ENCODE measurements at places on chromosomes 4 and X. TPM values are rescaled to one million over a fixed set of nuclear protein-coding genes. Genes with fewer than 3 reads are reported as not detected.

The SORBS2 gene
- total RNA-seq = 19.3 TPM

The CABS1 gene
- not detected for total RNA-seq

The NEUROG2 gene
- total RNA-seq = not detected

The TRIM61 gene
- 0.26 TPM for total RNA-seq

The AMBN gene
- total RNA-seq = not detected

The CENPVL1 gene
- not detected for total RNA-seq

The UFSP2 gene
- total RNA-seq = 44.4 TPM

The MID1 gene
- total RNA-seq = 10.0 TPM

- DNase-seq = no peak
- peaks cover 24% of the 10 kb centered on the region for H3K27me3 ChIP-seq
- no peaks in the 10 kb centered on the region for H3K36me3 ChIP-seq
- no peaks in the 10 kb centered on the region for H3K4me1 ChIP-seq
- no peak overlapping the region for H3K27ac ChIP-seq
Measured at GRCh38 chrX:86078650-86079049, 31.3 kb upstream of the CHM start.

DNA sequence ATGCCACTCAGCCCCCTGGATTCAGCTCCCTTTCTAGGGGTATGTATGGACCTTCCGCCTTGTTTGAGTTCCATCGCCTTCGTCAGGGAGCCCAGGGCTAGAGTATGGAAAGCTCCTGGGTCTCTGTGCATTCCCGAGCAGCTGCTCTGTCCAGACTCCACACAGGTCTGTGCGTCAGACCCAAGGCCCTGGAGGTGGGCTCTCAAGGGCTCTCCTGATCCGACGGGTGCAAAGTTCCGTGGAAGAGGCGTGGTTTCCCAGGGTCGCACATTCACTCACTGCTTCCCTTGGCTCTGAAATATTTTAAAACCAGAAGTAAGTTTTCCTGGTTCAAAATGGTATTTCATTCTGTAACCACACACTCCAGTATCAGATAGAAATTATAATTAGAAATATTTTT is 863.2 kb downstream of the TRIML1 start:
- H3K27ac ChIP-seq = no peak overlapping the region
- DNase-seq = no peak
- no peaks in the 10 kb centered on the region for H3K36me3 ChIP-seq
- no peaks in the 10 kb centered on the region for H3K4me1 ChIP-seq
- no peak overlapping the region for H3K4me3 ChIP-seq

DNA sequence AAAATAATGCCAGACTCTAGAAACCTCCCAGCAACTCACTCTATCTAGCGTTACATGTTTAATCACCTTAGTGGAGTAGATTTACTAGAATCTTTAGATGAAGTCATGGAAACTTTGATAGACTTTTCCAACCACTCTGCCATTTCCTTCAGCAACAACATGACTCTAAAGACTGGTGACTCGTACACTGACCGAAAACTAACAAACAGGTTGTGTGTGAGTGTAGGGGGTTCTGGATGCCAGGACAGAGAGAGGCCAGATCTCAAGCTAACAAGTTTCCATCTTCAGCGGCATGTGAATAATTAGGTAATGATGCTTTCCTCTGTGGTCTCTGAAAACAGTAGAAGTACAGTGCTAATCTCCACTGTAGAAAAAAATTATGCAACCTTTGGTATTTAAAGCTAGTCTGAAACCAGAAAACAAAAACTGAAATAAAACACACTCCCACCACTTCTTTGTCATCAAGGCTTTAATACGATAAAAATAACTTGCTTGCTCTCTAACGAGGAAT is 286.4 kb downstream of the PRDM5 start:
- H3K27ac ChIP-seq = no peak overlapping the region
- H3K36me3 ChIP-seq = no peaks in the 10 kb centered on the region
- no peak for DNase-seq
- no peaks in the 10 kb centered on the region for H3K27me3 ChIP-seq
- H3K4me1 ChIP-seq = no peaks in the 10 kb centered on the region
- H3K4me3 ChIP-seq = no peak overlapping the region

GRCh38 chr4:147201016-147201415 is 255.4 kb upstream of the TTC29 start:
- no peaks in the 10 kb centered on the region for H3K4me1 ChIP-seq
- H3K36me3 ChIP-seq = no peaks in the 10 kb centered on the region
- H3K27me3 ChIP-seq = no peaks in the 10 kb centered on the region

- H3K4me1 ChIP-seq = peaks cover 5% of the 10 kb centered on the region
- H3K36me3 ChIP-seq = no peaks in the 10 kb centered on the region
- H3K27ac ChIP-seq = no peak overlapping the region
- no peak for DNase-seq
- no peaks in the 10 kb centered on the region for H3K27me3 ChIP-seq
- H3K4me3 ChIP-seq = no peak overlapping the region
Measured at GRCh38 chr4:94957030-94957429, 199.3 kb downstream of the BMPR1B start.

DNA sequence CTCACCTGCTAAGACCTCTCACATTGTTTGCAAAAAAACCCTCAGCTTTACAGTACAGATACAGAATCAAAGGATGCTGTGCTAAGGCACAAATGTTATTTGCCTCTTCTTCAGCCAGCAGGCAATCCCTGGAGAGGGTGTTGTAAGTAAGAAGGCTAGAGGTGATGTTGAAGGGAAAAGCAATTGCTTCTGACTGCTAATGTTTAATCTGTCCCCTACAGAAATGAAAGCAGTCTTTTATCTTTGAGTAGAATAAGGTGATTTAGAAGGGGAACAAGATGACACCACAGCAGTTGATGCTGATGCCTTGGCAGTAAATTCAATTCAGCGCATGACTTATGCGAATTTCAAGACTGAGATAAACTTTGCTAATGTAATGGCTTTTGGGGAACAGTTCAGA is 1064.8 kb upstream of the IGFBP7 start:
- no peak for DNase-seq
- no peaks in the 10 kb centered on the region for H3K4me1 ChIP-seq
- no peaks in the 10 kb centered on the region for H3K27me3 ChIP-seq
- H3K4me3 ChIP-seq = no peak overlapping the region

- H3K27me3 ChIP-seq = no peaks in the 10 kb centered on the region
- H3K27ac ChIP-seq = no peak overlapping the region
- no peaks in the 10 kb centered on the region for H3K4me1 ChIP-seq
Measured at GRCh38 chr4:52628543-52628942, 30.6 kb downstream of the USP46 start.

GRCh38 chr4:88054229-88054628 is 46.8 kb downstream of the PKD2 start:
- H3K4me1 ChIP-seq = no peaks in the 10 kb centered on the region
- no peak for DNase-seq
- peaks cover 66% of the 10 kb centered on the region for H3K36me3 ChIP-seq
- no peaks in the 10 kb centered on the region for H3K27me3 ChIP-seq
- no peak overlapping the region for H3K4me3 ChIP-seq

DNA sequence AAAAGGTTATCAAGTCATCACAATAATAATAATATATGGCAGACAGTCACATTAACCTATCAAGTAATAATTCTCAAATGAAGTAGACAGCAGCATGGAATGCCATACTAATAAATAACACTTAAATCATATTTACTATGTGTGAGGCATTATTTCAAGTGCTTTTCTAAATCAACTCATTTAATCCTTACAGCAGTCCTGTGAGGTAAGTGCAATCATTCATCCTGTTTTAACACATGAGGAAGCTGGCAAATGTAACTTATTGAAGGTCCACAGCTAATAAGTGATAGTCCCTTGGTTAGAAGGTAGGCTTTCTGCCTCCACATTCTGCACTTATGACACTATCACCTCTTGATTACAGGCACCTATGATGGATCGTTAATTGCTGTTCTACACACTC is 24.5 kb downstream of the GABRA4 start:
- H3K27me3 ChIP-seq = peaks cover 94% of the 10 kb centered on the region
- DNase-seq = no peak
- H3K4me3 ChIP-seq = no peak overlapping the region

DNA sequence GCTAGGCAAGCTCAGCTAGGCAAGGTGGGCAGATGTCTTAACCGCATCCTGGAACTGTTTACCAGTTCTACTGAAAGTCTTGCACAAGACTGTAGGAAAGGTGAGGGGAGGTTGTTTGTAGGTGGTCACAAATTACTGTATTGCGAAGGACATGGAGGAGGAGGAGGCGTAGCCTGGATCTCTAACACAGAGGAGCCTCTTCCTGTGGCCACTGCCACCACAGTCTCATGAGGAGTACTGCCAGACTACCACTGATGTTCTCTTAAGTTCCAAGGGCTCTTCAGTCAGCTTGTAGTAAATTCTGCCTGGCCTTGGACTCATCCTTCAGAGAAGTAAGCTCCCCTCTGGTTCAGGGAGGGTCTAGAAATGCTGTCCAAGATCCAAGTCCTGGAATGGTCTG is 258.6 kb downstream of the FAT4 start:
- DNase-seq = no peak
- H3K27me3 ChIP-seq = no peaks in the 10 kb centered on the region
- no peak overlapping the region for H3K4me3 ChIP-seq
- H3K36me3 ChIP-seq = no peaks in the 10 kb centered on the region
- no peaks in the 10 kb centered on the region for H3K4me1 ChIP-seq
